Activated naive CD4-positive, alpha-beta T cell (primary cell): ENCODE measurements at places on chromosomes 3 and 15.

DNA sequence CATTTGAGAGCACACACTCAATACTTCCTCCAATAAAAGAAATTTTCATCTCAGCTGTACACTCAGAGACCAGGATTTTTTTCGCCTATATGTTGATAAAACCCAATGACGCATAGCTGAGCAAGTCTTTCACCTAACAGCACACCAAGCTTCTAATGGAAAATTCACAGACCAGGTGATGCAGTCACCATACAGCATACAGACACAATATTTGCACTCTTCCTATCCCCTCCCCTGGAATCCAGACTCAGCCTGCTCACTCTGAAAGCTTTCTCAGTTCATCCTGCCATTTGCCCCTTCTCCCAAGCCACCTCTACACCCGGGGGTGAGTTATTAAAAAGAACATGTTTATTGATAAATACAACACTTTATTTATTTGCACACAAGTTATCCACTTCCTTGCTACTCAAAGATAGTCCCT lies 1.7 kb downstream of the TBC1D5 start:
- DNase-seq = no peak

DNA sequence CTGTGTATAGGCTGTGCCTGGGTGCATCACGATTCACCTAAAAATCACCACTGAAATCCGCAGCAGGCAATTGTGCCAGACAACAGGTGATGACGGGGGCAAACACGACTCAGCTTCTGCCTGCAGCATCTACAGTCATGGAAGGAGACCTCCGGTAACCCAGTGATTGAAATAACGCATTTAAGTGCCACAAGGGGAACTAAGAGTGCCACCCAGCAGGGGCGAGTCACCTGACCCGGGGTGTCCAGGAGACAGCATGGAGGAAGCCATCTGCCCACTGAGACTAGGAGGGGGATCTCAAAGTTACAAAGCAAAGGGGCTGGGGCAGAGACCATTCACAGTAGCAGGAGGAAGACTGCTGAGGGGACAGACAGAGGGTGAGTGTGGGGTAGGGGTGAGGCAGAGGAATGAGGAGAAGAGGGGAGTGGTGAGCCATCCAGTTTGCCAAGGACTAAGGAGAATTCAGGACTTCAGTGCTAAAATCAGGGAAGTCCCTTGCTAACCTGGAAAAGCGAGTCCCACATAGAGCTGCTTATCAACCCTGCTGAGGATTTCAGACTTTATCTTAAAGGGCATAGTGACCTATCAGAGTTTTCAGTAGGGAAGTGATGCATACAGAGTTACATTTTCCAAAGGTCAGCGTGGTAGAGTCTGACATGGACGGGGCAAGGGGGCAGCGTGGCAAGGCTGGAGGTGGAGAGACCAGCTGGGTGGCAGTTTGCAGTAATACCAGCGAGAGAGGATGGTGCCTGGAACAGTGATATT lies 256.7 kb upstream of the HES1 start:
- DNase-seq = no peak

GRCh38 chr15:66661432-66662096 lies 40.5 kb upstream of the SMAD6 start:
- no peak for DNase-seq

- DNase-seq = no peak
Measured at GRCh38 chr15:60540002-60540651, 61.2 kb upstream of the ICE2 start.

DNA sequence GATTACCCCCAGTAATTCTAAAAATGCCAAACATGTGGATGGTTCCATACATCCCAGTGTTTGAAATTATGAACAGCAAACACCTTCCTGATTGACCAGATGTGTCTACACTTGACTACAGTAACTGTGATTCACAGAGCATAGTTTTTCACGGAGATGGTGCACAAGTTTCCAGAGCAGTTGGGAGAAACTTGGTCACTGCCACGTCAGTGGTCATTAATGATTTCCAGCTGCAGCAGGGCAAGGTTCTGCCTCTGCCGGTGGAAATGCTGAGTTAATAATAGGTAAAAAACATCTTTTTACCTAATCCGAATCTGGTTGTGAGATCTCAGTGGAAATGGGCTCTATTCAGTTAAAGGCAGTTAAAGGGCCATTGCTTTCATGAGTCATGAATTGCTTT lies 154.1 kb upstream of the FEZF2 start:
- DNase-seq = no peak

DNA sequence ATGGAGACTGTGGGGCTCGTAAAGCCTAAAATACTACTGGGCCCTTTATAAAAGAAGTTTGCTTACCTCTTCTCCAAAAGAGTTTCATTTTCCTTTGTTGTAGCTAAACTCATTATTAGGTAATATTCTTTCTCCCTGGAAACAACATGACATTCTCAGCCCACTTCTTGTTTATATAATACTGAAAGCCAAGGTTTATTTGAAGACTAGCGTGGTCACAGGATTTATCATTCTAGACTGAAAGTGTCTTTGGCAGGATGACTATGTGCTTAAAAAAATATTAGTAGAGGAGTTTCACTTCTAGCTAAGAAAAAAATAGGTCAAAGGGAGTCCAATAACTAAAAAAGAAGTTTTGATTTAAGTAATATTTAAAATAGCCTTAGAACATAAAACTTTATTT lies 1085.2 kb upstream of the CADM2 start:
- DNase-seq = no peak

DNA sequence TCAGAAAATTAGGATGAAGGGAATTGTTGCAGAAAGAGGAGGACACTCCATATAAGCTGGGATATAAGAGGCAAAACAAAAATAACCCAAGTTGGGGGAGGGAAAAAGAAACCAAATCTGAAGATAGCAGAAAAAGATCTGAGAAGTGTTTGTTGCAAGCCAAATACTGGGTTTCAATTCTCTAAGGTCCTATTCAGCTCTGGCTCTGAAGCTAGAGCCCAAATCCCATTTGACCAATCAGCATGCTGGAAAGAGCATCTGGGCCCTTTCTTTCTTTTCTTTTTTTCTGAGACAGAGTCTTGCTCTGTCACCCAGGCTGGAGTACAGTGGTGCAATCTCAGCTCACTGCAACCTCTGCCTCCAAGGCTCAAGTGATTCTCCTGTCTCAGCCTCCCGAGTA lies 17.3 kb downstream of the IGDCC3 start:
- no peak for DNase-seq

- DNase-seq = no peak
Measured at GRCh38 chr15:27218426-27218825, 247.4 kb downstream of the GABRG3 start.

DNA sequence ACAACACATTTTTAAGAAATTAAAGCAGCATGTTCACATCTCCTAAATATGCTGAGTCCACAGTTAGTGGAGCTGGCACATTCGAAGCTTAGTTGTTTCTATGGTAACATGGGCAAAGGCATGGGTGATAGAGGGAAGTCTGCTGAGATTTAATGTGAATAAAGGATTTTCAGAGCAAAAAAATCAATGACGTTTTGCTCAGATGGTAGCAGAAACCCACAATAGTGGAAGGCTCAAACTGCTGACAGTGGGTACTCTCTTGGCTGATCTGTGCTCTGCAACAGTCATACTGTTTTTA lies 795.1 kb upstream of the ARPP21 start:
- no peak for DNase-seq

DNA sequence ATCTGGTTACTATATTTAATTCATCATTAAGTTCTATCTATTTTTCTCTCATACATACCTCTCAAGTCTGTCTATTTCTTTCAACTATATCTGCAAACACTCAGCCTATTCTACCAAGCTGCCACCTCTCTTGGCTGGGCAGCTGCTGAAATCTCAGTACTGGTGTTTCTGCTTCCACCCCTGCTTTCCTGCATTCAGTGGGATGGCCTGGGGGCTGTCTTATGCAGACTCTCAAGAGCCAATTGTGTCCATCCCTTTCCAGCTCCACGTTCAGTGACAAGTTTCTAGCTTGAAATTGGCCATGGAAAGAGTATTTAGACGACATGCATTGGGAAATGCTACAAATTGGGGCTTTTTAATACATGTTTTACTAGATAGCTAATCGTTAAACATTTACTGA lies 378.4 kb upstream of the DPPA4 start:
- DNase-seq = no peak

GRCh38 chr3:66597308-66597863 lies 96.6 kb upstream of the LRIG1 start:
- no peak for DNase-seq

GRCh38 chr15:95265419-95265997 lies 1034.1 kb downstream of the MCTP2 start:
- DNase-seq = no peak

DNA sequence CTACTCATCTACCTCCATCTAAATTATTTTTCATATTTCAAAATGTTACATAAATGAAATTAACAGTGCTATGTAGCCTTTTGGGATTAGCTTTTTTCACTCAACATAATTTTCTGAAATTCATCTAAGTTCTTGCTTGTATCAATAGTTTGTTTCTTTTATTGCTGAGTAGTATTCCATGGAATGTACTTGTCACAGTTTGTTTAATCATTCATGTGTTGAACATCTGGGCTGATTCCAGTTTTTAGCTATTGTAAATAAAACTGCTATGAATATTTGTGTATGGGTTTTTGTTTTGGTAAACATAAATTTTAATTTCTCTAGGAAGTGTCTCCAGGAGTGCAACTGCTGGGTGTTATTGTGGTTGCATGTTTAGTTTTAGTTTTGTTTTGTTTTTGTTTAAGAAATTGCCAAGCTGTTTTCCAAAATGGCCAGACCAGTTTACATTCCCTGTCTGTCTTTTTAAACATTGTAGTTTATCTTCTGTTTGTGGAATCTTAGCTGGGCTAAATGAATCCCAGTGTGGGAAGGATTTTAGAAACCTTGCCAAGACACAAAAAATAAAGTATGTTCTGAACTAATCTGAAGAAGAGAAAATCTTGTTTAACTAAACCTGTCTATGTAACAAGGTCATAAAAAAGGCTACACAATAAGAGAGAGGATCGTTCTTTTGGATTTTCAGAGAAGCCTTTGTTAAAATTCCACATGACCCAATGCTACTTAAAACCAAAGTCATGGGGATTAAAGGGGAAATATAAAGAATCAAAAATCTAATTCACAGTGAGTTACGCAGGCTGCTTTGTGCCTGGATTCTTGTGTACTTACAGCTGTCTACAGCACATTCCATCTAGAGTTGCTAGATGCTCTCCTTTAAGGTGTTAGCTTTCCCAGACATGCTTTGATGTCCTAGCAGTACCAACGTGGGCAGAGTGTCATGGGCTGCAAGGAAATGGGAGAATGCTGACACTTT lies 129.2 kb upstream of the SUCLG2 start:
- no peak for DNase-seq

GRCh38 chr3:18389108-18389733 lies 35.9 kb downstream of the SATB1 start:
- DNase-seq = no peak

- no peak for DNase-seq
Measured at GRCh38 chr15:98907927-98908471, 99.6 kb downstream of the PGPEP1L start.

GRCh38 chr15:93485438-93486327 lies 396.7 kb upstream of the RGMA start:
- no peak for DNase-seq

GRCh38 chr15:98775498-98776230 lies 127.3 kb downstream of the IGF1R start:
- DNase-seq = no peak

DNA sequence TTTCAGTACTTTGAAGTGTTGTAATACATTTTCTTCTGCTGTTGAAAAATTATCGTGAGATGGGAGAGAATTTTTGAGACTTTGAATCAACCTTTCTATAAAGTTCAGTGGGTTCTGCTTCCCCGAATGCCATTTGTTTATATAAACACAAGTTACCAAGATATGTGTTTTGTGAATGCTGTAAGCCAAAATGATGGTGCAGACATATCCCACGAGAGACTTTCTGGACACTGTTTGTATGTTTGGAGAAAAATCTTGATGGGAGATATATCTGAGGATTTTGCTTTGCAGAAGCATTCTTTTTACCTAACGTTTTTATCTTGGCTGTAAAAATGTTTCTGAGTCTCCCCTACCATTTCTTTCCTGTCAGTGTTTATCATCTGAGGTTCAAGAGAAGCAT lies 526.6 kb upstream of the ZNF717 start:
- DNase-seq = no peak
